NCI-H69 (cell line): ENCODE measurements at places on chromosomes 13 and 19.

DNA sequence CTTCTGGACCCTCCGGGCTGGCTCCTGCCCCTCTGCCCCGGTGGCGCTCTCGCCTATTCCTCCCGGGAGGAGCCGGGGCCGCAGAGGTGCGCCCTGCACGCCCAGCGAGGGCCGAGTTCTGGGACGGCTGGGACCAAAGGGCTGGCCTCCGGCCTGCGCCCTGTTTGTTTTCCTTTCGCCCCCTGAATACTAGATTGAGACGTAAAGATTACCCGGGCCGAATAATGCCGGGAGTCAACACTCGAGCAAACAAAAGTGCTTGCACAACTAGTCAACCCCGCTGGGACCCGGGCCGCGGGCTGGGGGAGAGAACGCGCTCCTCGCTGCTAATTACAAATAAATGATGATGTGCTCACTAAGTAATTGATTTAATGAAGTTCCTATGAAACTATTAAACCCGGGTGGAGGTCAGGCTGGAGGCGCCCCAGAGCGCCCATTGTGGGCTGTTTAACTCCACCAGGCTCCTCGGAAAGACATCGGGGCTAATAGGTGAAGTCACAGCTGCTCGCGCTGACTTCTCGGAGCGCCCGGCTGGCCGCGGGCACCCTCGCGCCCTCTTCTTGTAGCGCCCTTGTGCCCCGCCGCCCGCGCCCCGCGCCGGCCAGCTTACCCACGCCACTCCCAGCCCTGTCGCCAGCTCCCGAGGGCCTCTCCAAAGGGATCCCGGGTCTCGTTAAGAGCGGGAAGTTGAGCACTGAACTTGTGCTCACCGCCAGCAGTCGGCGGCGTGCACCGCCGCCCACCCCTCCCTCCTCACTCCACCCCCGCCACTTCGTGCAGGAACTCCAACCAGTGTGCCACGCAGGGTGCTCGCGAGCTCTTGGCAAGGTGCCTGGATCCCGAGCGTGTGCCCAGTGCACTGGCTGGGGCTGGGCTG, 14.9 kb downstream of the ZIC5 start:
- DNase-seq: peak; percentile 97

DNA sequence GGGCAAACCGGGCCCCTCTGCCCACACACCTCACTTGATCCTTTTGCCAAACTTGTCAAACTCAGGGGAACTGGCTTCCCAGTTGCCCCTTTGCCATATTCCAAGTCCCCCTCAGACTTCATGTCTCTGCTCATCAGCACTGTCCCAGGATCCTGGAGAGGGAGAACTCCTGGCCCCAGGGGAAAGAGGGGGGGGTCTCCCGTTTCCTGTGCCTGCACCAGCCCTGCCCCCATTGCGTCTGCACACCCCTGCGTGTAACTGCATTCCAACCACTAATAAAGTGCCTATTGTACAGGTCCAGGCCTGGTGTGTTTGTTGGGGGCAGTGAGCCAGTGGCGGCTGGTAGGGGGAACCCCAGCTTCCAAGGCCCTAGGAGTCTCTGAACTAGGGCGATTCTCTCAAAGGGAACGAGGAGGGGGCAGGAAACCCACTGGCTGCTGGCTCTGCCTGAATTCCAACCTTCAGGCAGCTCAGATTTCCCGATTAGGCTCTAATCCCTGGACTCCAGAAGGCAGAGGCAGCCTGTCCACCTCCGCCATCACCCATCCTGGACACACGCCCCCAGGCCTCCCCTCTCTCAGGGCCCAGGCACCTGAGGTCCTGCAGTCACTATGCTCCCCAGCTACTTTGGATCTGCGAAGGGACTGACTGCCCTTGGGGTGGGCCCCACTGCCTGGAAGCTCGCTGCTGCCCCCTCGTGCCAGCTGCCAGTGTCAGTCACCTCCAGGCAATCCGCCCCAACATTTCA, 9.7 kb upstream of the ILF3 start:
- DNase-seq: peak; percentile 85

- DNase-seq: no peak
Measured at GRCh38 chr13:94030415-94031119, 448.9 kb downstream of the DCT start.

- DNase-seq: peak; percentile 85
Measured at GRCh38 chr13:99662678-99663077, 161.4 kb downstream of the TM9SF2 start.

DNA sequence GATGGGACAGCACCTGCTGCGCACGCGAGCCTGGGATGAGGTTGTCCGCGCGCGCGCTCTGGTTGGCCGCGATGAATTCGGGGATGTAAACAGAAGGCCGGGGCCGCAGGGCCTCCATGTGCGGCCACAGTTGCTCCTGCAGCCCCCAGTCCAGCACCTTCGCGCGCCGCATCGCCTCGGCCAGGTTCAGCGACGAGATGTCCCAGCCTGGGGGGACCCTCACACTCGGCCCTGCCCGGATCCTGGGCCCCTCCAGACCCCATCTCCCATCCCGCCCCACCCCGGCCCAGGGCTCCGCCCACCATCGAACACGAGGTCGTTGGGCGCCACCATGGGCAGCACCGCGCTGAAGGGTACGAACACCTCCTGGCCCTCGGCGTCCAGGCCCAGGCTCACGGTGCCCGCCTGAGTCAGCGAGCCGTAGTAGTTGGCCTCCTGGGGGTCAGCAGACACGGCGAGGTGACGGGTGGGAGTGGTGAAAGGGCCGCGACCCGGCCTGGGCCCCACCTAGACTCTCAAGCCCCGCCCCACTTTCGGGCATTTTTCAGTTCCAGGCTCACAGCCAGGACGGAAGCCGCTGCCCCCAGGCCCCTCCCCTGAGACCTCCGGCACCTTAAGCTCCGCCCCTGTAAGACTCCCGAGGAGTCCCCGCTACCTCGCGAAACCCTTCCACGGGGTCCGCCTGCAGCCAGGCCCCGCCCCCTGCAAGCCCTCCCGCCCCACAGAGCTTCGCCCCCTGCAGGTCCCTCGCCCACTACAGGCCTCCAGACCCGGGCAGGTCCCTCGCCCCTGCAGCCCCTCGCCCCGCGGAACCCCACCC, 1.1 kb downstream of the ISYNA1 start:
- DNase-seq: peak; percentile 89
